Mucosa of gallbladder (tissue), 1 donor: ENCODE measurements at places on chromosomes 13 and 19.

DNA sequence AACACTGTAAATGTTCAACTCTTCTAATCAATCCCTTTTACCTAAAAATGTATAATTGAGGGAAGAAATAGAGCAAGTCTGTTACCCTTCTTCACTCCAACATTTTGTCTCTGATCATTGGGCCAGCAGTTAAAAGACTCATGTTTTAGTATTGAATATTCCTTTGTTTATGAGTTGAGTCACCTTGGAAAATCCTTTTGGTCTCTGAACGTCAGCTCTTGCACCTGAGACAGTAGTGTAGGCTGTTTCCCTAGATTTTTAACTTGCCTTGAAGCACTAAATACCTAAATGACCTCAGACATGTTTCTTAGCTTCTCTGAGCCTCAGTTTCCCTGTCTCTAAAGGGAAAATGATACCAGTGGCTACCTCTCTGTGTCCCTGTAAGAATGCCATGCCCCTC lies 184.2 kb downstream of the RFC3 start:
- no peak for DNase-seq

GRCh38 chr19:53537521-53538377 lies at the start of gene ZNF331:
ZNF331 (plus strand) TSS chr19:53538145; CDS start chr19:53569377, 31,232 bp downstream.
- DNase-seq: peak; percentile 81

- DNase-seq: no peak
These were observed 16.1 kb downstream of the MED16 start for GRCh38 chr19:876780-877314.

DNA sequence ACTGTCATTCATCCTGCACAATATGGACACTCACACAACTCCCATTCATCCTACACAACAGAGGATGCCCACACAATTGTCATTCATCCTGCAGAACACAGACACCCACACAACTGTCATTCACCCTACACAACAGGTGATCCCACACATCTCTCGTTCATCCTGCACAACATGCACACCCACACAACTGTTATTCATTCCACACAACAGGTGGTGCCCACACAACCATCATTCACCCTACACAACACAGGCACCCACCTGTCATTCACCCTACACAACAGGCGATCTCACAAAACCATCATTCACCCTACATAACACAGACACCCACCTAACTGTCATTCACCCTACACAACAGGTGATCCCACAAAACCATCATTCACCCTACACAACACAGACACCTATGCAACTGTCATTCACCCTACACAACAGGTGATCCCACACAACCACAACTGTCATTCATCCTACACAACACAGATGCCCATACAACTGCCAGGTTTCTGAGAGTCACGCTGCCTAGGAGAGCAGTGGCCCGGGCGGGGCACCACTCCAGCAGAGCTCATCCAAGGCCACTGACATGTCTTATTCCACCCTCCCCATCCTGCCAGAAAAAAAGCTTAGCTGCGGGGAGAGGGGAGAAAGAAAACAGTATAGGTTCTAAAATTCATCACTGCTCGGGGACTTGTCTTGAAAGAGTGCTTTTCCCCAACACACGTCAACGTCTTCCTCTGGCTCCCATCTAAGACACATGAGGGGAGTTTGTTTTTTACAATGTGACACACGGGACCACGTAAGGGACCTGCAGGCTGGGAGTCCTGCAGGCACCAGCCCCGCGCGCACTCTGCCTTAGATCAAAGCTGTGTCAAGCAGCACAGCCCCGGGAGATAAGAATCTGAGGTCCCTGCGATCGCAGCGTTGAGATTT lies 44.0 kb downstream of the KLF2 start:
- no peak for DNase-seq

DNA sequence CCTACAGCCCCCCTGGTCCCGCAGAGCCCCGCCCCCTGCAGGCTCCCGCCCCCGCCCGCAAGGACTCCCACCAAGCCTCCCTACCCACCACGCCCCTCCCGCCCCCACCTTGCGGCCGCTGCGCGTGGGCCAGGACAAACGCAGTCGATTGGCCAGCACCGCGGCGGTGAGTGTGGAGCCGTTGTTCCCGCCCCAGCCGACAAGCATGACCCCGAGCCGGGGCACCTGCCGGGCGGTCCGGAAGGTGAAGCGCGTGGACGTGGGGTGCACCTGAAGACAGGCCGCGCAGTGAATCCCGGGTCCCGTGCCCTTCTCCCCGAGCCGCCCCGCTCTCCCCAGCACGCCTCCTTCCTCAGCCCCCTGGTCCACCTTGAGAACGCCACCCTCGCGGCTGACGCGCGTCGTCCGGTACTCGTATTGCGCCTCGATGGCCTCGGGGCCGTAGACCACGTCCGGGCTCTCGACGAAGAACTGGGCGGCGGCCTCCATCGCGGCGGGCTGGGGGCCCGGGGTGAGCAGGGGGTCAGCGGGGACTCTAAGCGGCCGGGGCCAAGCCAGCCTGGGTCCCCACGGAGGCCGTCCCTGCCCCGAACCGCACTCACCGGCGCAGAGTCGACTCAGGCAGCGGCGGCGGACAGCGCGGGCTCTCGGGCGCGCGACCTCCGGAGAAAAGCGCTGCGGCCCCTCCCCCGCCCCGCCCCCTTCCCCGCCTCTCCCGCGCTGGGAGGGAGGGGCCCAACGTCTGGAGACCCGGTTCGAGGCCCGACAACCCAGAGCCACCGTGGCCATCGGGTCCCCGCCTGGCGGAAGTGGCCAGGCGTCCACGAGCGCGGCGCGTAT lies at the start of gene ISYNA1:
ISYNA1 (minus strand) TSS at position 643 of the 840 bp plus-strand sequence; CDS start at position 489, 154 bp downstream.
- peak; percentile 38 for DNase-seq

DNA sequence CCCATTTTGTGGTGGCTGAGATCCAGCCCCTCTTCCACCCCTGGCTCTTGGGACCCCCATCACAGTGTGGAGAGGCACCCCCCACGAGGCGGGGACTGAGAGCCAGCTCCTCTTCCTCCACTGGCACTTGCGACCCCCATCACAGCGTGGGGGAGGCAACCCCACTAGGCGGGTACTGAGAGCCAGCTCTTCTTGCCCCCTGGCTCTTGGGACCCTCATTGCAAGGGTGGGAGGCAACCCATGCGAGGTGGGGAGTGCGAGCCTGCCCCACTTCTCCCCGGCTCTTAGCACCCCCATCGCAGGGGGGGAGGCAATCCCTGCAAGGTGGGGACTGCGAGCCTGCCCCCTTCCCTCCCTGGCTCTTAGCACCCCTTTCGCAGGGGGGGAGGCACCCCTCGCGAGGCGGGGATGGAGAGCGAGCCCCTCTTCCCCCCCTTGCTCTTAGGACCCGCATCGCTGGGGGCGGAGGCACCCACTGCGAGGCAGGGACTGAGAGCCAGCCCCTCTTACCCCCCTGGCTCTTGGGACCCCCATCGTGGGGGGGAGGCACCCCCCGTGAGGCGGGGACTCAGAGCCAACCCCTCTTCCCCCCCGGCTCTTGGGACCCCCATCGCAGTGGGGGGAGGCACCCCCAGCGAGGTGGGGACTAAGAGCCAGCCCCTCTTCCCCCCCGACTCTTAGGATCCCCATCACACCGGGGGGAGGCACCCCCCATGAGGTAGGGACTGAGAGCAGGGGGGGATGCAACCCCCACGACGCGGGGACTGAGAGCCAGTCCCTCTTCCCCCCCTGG lies 364.6 kb upstream of the SPRY2 start:
- DNase-seq: no peak

DNA sequence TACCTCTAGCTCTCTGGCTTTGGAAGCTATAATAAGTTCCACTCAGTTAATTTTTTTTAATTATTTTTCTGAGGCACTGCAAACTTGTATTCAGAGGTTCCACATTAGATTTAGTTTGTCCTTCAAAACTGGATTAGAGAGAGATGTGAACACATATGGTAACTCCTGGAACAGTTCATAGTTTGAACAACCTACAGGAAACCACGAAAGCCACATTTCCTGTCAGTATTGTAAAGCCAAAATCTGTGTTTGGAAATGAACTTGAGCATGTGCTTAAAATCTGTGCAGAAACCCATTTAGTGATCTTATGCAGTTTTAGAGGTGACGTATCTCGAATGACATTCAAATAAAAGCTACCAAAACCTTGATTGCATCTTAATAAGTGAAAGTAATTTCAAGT lies 1952.0 kb downstream of the OLFM4 start:
- DNase-seq: no peak

- no peak for DNase-seq
These were observed 1.8 kb upstream of the OXGR1 start for GRCh38 chr13:96996107-96996506.

DNA sequence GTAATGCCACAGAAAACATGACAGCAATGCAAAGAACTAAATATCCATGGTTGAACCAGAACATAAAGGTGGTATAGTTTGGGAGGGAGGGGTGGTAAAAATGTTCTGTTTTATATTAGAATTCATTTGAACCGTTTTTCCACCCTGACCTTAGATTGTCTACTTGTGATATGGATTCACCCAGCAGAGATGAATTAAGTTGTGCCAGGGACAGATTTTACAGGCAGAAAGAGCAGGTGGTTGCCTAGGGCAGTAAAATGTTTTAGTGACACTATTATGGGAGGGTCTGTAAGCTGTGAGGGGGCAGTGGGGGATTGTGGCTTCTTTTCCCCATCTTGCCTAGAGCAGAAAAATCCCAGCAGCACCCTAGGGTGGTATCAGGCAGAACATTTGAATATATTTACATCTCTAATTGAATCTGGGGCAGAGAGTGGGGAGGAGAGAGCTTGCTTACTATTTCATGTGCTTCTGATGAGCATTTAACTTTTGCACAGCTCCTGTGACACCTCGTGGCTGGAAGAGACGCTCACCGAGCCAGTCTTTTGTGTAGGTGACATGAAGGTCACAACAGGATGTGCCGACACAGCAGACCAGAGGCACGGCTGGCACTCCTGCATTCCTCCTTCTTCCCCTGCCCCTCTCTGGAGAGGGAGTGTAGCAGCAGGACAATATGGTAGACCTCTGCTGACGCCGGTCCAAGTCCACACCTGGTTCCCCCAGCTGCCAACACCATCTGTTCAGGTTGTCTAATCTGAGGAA lies 452.3 kb downstream of the IRS2 start:
- DNase-seq: no peak

GRCh38 chr13:59000770-59001169 lies 1163.0 kb downstream of the DIAPH3 start:
- no peak for DNase-seq

- DNase-seq: no peak
These were observed 383.0 kb downstream of the SLITRK1 start for GRCh38 chr13:83499286-83499685.

- DNase-seq: no peak
These were observed 158.4 kb downstream of the RNF17 start for GRCh38 chr13:24922387-24922744.

DNA sequence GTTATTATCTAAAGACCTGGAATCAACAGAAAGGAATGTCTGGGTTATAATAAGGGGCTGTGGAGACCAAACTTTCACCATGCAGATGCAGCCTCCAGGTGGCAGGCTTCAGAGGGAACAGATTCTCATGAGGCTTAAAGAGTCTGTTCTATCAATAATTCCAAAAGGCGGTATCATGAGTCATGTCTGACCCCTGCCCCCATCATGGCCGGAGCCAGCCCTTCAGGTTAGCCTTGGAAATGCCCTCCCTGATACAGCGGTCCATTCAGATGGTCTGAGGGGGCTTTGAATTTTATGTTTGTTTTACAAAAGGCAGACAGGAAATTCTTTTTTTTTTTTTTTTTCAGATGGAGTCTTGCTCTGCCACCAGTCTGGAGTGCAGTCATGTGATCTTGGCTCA lies 21.7 kb upstream of the LAMP1 start:
- DNase-seq: peak; percentile 49

- DNase-seq: no peak
These were observed 63.3 kb downstream of the ZIC5 start for GRCh38 chr13:99908140-99908803.

GRCh38 chr13:98468361-98468760 lies 108.5 kb downstream of the STK24 start:
- no peak for DNase-seq

DNA sequence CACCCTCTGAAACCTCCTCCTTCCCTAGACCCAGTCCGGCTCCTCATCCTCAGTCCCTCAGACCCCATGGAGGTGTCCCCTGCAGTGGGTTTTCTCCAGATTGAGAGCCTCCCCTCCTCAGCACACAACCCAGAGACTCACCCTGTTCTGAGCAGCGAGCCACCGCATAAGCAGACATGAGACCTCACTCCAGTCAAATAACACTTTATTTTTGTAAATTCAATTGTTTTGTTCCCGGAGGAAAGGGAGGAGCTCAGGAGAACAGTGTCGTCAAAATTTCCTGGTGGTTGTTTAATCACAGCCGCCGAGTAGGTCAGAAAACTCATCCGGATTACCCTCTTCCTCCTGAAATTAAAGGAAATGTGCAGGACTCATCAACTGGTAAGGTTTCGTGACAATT lies 57.5 kb downstream of the ERICH4 start:
- DNase-seq: no peak

GRCh38 chr19:12126707-12127106 lies 13.4 kb downstream of the ZNF20 start:
- no peak for DNase-seq

GRCh38 chr13:113924184-113924901 lies 49.5 kb downstream of the C13orf46 start:
- DNase-seq: no peak

GRCh38 chr19:11541238-11541637 lies 2.6 kb downstream of the CNN1 start:
- DNase-seq: no peak

DNA sequence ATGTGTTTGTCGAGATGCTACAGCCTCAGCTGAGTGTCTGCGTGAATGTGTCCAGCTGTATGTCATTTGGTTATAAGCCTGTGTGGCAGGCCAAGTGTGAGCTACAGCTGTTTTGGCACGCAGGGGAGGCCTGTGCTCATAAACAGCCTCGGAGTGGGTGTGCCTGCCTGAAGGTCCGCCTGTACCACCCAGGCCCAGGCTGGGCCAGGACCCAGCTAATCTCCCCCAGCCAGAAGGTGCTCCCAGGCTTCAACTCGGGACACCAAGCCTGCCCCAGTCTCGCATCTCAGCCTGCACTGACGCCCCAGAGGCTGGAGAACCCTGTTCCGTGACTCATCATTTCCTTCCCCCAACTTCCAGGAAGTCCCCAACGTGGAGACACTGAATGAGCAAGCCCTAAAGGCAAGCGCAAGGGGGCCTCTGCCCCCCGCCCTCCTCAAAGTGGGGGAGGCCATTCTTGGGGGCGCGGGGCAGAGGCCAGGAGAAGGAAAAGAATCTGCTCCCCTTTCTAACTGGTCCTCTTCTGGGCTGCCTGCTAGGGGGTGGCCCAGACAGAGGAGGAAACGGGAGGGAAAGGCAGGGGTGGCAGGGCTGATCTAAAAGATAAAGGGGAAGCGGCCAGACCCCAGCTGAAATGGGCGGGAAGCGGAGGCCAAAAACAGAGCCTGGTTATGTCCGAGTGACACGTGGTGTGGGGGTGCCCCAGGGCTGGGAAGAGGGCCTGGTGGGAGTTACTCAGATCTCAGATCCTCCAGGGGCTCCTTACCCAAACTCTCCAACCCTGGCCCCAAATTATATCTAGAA lies 2.0 kb downstream of the SLC1A5 start:
- peak; percentile 67 for DNase-seq
